ENCODE measurements at places on chromosomes 2 and 18.

GRCh38 chr2:55059793-55060192 lies 9.5 kb upstream of the RTN4 start:
- DNase-seq = no peak

GRCh38 chr2:240310201-240310600 lies 125.3 kb upstream of the GPC1 start:
- no peak for DNase-seq

DNA sequence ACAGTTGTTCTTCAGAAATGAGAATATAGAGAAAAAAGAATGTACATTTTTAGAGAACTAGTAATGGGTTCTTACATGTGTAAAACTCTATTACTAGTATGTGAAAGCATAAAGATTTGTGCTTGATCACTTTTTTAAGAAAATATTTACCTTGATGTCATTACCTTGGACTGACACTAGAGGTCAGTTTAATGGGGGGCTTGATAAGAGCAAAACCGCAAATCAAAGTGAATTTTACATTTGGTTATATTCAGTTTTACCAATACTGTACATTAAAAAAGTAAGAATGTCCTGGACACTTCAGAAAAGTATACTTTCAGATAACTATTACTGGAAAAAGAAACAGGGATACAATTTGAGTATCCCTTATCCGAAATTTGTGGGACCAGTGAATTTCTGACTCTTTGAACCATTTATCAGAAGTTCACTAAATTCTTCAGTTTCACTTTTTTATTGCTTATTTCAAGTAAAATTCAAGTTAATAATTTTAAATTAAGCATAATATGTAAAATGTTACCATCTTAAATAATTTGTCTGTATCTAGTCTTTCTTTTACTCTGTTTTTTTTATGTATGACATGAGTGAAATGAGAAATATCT lies 1149.5 kb downstream of the DSC3 start:
- DNase-seq = no peak

GRCh38 chr2:164655336-164655735 lies 34.1 kb upstream of the GRB14 start:
- no peak for DNase-seq

DNA sequence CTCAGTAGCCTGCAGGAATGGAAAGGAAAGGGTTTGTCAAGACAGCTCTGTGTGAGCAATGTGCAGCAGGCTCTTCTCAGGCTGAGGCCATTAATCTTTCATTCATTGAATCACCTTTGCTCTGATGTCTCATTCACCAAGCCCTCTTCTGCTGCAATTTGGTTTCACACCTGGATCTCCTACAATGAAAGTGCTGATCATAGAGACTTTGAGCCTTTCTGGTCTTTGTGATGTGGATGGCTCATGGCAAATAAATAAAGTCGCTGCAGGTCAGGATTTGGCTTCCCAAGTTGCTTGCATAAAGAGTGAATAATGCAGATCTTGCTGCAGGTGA lies 95.8 kb upstream of the SPRED2 start:
- no peak for DNase-seq

- no peak for DNase-seq
Measured at GRCh38 chr18:7691206-7691605, 124.1 kb downstream of the PTPRM start.

GRCh38 chr2:193199322-193199721 lies 1004.6 kb upstream of the TMEFF2 start:
- no peak for DNase-seq

Measured in activated CD8-positive, alpha-beta memory T cell treated with anti-CD3 and anti-CD28 coated beads for 48 hours (primary cell).